ENCODE measurements at places on chromosomes 7 and 10.

DNA sequence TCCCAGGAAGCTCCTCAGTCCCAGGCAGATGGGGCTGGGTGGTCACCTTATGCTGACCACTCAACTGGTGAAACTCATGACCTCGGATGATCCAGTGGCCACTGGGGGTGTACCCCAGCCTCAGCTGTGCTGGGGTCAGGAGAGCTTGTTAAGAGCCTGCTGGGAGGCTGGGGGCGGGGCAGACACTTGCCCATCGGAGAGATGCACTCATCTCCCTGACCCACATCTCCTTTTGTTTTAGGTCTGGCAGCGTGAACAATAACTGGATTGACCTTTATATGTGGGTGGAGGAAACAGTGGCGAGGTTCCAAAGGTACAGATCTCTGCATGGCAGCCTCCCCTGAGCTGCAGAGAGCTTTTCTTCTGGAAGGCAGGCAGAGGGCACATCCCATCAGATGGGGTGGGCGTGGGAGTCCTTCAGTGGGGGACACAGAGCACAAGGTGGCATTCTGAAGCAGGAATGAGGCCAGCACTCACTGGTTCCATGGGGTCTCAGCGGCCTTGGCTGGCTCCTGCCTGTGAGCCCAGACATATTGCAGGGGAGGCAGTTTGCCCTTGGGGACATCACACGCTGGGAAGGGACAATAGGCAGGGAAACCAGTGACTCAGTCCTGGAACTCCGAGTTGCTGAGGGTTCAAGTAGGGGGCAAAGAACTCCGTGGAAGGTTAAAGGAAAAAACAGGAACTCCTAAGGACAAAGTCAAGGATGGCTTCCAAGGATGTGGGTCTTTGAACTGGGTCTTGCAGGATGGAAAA lies 5.2 kb downstream of the ANTXRL start:
- DNase-seq = no peak

- DNase-seq = no peak
These were observed 32.6 kb upstream of the HSPB1 start for GRCh38 chr7:76269895-76270294.

- DNase-seq = no peak
These were observed 52.7 kb upstream of the BTRC start for GRCh38 chr10:101301111-101301731.

GRCh38 chr7:33500703-33501701 lies 371.6 kb downstream of the BBS9 start:
- no peak for DNase-seq

DNA sequence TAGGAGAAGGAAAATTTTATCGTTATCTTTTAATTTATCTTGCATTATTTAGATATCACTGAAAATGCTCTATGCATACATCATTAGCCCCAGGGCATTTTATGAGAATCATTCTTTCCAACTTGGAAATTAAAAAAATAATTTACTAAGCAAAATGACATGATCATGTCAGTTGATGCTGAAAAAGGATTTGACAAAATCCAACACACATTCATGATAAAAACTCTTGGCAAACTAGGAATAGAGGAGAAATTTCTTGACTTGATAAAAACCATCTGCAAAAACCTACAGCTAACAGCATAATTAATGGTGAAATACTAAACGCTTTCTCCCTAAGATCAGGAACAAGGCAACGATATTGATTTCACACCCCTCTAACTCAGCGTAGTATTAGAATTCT lies 40.2 kb upstream of the RSU1 start:
- no peak for DNase-seq

DNA sequence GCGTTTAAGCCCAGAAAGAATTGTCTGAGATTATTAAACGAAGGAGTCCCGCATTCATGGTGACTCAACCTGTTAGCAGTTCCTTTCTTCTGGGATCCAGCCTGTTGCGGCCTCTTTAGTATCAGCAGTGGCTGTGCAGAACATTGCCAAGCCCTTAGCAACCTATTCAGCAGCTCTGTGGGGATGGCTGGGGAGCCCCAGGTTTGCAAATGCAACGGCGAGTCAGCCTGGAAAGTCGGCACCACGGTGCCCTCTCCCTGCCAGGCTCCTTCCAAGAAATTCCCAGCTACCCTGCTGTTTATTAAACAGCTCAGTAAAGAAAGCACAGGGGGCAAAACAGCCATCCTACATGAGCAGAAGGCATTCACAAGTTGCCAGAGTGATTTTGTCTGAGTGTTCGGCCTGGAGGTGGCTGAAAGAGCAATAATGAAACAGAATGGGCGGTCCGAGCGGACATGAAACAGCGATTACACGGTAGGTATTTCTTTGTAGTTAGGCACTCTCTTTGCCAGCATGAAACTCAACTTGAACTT lies 198.3 kb downstream of the BAMBI start:
- DNase-seq = peak; percentile 5

GRCh38 chr7:47149208-47149839 lies 432.6 kb downstream of the TNS3 start:
- no peak for DNase-seq

GRCh38 chr10:75029857-75030256 lies 81.6 kb upstream of the SAMD8 start:
- DNase-seq = no peak

GRCh38 chr7:25823571-25823970 lies 328.4 kb upstream of the NFE2L3 start:
- DNase-seq = no peak

DNA sequence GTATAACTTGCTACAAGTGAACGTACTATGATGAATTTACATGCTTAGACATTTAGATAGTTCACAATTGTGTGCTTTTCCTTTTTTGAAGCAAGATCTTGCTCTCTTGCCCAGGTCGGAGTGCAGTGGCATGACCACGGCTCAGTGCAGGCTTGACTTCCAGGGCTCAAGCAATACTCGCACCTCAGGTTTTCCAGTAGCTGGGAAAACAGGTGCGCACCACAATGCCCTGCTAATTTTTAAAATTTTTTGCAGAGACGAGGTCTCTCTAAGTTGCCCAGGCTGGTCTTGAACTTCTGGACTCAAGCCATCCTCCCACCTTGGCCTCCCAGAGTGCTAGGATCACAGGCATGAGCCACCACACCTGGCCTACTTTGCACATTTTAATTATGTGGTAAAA lies 1.8 kb downstream of the GPR15LG start:
- DNase-seq = no peak

GRCh38 chr7:73351447-73352167 lies 23.6 kb downstream of the FKBP6 start:
- DNase-seq = no peak

DNA sequence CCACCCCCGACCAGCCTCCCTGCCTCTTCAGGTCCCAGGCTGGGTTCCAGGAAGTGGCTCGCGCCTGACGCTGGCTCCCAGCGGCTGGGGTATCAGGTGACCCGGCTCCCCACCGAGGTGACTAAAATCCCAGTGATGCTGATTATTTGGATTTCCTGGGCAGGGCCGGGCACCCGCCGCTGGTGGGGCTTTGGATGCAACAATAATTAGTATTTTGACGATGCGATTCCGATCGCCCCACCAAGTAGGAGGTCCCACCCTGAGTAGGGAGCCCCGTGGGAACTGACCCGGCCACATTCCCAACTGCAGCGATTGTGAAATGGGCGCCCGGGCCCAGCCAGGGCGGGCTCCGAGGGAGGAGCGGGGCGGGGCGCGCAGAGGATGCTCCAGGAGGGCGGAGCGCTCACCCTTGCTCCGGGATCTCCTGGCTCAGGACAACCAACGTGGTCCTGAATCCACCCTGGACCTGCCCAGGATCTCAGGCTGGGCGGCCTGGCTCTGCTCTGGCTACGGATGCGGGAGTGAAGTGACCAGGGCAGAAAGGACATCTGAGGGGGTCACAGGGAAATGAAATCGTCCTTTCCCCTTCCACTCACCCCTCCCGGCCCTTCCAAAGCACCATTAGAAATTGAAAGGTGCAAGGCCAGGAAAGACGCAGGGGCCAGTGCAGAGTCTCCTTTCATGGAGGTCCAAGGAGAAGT lies 32.6 kb downstream of the DUSP5 start:
- DNase-seq = no peak

GRCh38 chr10:51617576-51618235 lies 81.7 kb downstream of the CSTF2T start:
- no peak for DNase-seq

DNA sequence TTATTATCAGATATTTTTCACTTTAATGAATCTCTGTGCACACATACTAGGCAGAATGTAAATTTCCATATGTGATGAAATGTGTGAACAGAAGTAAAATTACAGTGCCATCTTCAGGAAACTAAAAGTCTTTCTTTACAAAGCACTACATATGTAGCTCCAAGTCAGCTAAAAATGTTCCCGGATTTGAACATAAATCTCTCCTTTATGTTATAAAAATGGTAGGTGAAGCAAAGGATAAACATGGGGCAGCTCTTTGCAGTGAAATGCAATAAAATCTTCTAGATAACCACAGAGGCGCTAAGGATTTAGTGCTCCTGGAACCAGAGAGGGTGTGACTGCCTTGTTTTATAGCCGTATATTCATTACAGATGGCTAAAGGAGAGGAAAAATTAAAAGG lies 104.9 kb upstream of the C7orf33 start:
- no peak for DNase-seq

GRCh38 chr10:104895541-104895940 lies 254.5 kb downstream of the SORCS3 start:
- DNase-seq = no peak

DNA sequence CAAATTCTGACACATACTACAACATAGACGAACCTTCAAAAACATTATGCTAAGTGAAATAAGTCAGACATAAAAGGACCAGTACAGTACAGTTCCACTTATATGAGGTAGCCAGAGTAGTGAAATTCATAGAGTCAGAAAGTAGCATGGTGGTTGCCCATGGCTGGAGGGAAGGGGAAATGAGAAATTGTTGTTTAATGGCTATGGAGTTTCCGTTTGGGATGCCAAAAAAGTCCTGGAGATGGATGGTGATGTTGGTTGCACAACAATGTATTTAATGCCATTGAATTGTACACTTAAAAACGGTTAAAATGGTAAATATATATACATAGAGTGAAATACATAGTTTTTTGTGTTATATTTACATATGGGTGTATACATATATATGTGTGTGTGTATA lies 2.1 kb upstream of the SLC37A3 start:
- DNase-seq = no peak

DNA sequence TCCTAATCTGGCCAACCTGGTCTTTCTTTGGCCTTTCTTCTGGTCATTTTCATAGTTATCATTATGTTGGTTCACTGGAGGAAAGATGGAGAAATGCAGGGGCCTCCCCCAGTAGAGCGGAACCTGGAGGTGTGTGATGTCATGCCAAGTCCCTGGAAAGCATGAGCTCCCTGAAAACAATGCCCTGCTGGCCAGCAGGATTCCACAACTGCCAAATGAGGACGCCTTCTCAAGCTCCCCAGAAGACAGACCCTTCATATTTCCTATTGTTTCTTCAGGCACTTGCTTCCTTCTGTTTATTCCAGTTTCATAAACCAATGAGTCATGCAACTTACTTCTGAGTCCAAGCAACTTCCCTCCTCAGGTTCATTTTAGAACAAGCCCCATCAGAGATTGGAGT lies 339.0 kb downstream of the GATA3 start:
- no peak for DNase-seq

DNA sequence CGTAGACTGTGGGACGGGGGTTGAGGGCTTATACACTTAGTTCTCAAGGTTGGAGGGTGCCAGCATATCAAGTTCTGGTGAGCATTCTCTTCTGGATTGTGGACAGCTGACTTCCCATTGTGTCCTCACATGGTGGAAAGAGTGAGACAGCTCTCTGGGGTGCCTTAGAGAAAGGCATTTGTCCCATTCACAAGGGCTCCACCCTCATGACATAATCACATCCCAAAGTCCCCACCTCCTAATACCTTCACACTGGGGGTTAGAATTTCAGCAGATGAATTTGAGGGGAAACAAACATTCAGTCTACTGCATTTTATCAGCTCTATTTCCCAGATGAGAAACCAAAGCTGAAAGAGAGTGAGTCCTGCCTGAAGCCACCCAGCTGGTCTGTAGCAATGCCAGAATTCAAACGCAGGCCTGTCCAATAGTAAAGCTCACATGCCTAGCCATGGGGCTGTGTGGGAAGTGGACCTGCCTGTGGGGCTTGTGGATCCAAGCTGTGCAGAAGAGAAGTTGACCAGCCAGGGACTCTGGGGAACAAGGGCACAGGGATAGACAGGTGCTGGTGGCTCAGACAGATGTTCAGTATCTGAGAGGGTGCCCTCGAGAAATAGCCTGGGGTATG lies 34.9 kb upstream of the LOXL4 start:
- DNase-seq = no peak

GRCh38 chr7:5677538-5678294 lies 103.7 kb downstream of the RNF216 start:
- DNase-seq = peak; percentile 40

GRCh38 chr7:1508277-1508758 lies 4.1 kb upstream of the INTS1 start:
- no peak for DNase-seq

GRCh38 chr10:91740353-91740924 lies 57.8 kb upstream of the TNKS2 start:
- DNase-seq = no peak

GRCh38 chr10:73590881-73591799 lies at the start of gene USP54:
USP54 (minus strand) TSS chr10:73591342; CDS start chr10:73575658, 15,684 bp downstream.
- DNase-seq = no peak

- DNase-seq = no peak
These were observed 45.3 kb downstream of the ZNF777 start for GRCh38 chr7:149415391-149416071.

DNA sequence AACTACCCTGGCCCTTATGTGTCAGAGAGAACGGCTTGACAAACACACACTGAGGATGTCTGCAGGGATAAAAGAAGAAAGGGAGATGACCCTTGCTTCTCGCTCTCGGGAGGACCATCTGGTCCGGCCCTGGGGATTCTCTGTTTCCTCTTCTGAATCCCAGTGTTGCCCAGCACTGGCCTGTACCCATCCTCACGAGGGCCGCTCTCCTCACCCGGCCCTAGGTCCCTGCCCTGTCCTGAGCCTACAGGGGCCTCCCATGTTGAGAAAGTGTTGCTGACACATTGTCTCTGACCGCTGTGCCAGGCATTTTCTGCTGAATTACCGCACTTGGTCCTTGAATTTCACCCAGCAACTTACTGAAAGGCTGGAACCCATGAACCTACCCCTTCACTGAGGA lies 171.9 kb upstream of the LANCL2 start:
- DNase-seq = no peak

DNA sequence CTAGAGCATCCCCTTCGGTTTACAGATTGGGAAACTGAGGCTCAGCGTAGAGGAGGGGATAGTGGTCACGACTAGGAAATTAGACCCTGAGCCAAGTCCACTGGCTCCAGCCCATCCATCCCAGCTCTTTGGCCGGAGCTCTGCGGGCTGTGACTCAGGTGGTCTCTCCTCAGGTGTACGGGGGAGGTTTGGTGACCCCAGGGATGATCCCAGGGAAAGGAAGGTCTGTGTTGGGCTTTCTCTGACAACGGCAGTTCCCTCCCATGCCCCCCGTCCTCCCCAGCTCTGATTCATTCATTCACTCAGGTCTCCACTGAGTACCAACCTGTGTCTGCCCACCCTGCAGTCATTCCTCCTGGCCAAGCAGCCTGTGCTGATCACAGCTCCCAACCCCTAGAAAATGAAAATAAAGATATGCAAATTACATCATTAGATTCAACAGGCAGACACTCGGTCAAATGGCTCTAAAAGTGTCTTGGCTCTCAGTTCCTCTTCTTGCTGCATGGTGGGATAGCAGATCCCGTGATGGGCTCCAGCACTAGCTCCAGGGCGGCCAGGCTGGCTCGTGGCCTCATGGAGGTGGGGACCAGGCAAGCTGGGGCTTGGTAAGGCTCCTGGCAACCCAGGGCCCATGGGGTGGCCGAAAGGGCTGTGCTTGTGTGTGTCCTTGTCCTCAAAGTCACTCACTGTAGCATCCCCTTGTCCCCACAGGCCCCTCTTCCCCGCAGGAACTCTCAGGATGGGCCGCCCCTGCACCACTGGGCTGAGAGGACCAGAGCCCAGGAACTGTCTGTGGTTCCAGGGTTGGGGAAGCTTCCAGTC lies 37.8 kb downstream of the CLRN3 start:
- no peak for DNase-seq

- no peak for DNase-seq
These were observed 127.1 kb downstream of the GLRX3 start for GRCh38 chr10:130263289-130263688.
